Chondrocyte (in vitro differentiated cells): ENCODE measurements at places on chromosomes 6 and 20. TPM values are rescaled to one million over a fixed set of nuclear protein-coding genes. Genes with fewer than 3 reads are reported as not detected.

The MACROD2 gene
- 2.7 to 4.8 TPM (median 3.2 TPM) in 3 replicates for total RNA-seq

The DPPA5 gene
- not detected in 3 replicates for total RNA-seq

GRCh38 chr6:3457710-3458602 is 1.1 kb upstream of the SLC22A23 start:
- no peak for DNase-seq

DNA sequence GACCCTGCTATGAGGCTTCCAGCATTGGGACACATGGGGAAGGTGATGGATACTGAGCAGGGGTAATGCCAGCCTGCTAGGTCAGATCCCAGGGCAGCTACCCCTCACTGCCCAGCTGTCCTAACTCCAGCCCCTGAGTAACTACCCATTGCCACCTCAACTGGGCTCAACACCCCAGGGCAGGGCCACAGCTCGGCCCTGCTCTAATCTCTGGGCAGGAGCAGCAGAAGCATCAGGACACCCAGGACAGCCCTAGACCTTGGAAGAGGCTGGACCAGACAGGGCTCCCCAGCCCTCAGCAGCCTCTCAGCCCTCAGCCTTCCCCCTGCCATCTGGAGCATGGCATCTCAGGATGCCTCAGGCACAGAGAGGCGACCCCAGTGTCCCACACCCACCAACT is 67.4 kb upstream of the TOP1 start:
- DNase-seq = no peak

DNA sequence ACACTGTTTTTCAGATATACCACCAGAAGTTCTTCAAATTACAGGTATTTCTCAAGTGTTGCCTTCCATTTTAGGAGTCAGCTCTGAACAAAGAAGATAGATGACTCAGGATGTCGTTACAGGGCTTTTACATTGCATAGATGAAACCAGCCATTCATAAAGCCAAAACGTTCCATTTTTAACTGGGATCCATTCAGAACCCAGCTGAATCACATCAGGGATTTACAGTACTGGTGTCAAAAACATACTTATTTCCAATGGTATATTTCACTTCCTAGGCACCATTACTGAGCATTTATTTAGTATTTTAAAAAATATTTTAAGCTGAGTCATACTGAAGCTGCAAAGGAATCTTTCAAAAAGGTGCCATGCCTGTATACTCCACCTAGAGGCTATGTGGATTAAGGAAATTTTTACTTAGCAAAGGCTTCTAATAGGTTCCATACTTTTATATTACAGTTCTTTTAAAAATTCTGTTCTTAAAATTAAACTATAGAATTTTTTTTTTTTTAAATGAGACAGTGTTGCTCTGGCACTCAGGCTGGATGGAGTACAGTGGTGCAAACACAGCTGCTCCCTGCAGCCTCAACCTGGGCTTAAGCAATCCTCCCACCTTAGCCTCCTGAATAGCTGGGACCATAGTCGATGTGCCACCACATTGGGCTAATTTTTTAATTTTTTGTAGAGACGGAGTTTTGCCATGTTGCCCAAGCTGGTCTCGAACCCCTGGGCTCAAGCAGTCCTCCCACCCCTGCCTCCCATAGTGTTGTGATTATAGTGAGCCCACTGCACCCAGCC is 2.6 kb downstream of the ASF1A start:
- DNase-seq = no peak

DNA sequence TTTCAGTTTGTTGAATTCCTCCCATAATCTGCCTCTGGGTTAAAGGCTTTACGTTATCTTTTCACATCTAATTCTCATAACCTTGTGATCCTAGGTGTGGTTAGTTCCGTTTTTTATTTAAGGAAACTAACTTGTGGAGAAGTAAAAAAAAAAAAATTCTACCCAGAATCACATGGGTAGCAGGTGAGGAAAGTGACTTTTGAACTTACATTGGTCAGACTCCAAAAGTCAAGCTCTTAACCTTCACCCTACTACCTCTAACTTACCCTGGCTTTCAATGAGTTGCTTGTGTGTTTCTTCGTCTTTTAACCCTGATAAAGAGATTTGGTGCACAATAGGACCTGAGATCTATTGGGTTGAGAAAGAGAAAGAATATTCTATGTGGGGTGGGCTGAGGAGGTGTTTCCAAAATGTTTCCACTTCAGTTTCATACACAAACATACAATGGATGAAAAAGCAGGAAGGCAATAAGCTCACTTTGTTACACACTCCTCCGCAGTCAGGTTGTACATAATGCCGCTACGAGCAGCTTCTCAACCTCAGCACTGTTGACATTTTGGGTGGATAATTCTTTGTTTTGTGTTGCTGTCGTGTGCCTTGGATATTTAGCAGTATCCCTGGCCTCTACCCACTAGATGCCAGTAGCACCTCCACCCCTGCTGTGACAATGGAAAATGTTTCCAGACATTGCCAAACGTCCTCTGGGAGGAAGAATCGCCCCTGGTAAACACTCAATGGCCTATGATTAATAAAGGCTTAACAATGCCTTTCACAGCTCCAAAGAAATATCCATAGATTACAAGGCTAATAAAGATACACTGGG is 193.0 kb upstream of the ZNF217 start:
- no peak for DNase-seq

- DNase-seq = no peak
Observed at GRCh38 chr20:62588458-62589149, 53.7 kb upstream of the SLCO4A1 start.
